ENCODE measurements at places on chromosomes 6 and 20. TPM values are rescaled to one million over a fixed set of nuclear protein-coding genes. Genes with fewer than 3 reads are reported as not detected.

SLC25A27 gene
- total RNA-seq: 13.2 TPM

GRM1 gene
- total RNA-seq: not detected

BTN1A1 gene
- not detected for total RNA-seq

VTA1 gene
- total RNA-seq: 47.2 TPM

HLA-DPA1 gene
- total RNA-seq: 125 TPM

NFATC2 gene
- 20.2 TPM for total RNA-seq

KCNK15 gene
- 3.6 TPM for total RNA-seq

MOG gene
- not detected for total RNA-seq

ARMC12 gene
- 1.5 TPM for total RNA-seq

PRSS35 gene
- total RNA-seq: 0.46 TPM

DEFB125 gene
- total RNA-seq: not detected

LGSN gene
- total RNA-seq: not detected

SRMS gene
- total RNA-seq: not detected

FAM209A gene
- total RNA-seq: not detected

HSPA12B gene
- 19.3 TPM for total RNA-seq

TNF gene
- total RNA-seq: not detected

SH3BGRL2 gene
- 52.3 TPM for total RNA-seq

CLVS2 gene
- 0.27 TPM for total RNA-seq

LCA5 gene
- 11.8 TPM for total RNA-seq

CST5 gene
- not detected for total RNA-seq

PAK5 gene
- total RNA-seq: 0.54 TPM

WRNIP1 gene
- total RNA-seq: 61.4 TPM

DNMT3B gene
- not detected for total RNA-seq

AURKA gene
- total RNA-seq: 0.54 TPM

PGC gene
- not detected for total RNA-seq
